ENCODE measurements at places on chromosomes 7 and 10.

GRCh38 chr10:112160834-112161233 lies 22.7 kb downstream of the GPAM start:
- DNase-seq: no peak

DNA sequence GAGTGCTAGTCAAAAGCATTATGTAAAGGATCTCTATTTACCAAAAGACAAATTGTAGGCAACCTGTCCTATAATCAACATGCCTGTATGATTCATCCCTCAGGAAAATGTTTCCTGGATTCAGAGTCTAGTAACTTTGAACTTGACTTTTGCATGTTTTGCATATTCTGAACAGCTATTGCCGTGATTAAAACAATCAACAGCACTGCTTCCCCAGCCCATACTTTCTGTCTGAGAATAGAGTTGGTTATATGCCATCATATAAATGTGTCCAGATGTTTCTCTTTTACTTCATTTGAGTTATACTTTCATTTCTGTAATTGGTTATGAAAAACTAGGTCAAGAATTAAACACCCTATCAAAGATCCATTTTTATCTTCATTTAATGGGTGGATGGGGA lies 83.5 kb downstream of the ZMYND11 start:
- DNase-seq: no peak

GRCh38 chr7:115058726-115059125 lies 136.8 kb downstream of the MDFIC start:
- no peak for DNase-seq

GRCh38 chr10:124447751-124448466 lies 1.9 kb downstream of the NKX1-2 start:
- DNase-seq: no peak

- no peak for DNase-seq
Observed at GRCh38 chr7:125467996-125468854, 538.6 kb upstream of the POT1 start.

DNA sequence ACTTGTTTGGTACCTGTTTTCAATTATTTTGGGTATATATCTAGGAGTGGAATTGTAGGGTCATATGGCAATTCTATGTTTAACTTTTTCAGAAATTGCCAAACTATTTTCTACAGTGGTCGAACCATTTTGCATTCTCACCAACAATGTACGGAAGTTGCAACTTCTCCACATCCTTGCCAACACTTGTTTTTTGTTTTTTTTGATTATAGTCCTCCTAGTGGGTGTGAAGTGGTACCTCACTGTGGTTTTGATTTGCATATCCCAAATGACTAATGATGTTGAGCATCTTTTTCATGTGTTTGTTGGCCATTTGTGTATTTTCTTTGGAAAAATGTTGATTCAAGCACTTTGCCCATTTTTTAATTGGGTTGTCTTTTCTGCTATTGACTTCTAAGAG lies 122.1 kb downstream of the RPS24 start:
- DNase-seq: no peak

- DNase-seq: no peak
Observed at GRCh38 chr7:44733708-44734481, 14.8 kb upstream of the ZMIZ2 start.

DNA sequence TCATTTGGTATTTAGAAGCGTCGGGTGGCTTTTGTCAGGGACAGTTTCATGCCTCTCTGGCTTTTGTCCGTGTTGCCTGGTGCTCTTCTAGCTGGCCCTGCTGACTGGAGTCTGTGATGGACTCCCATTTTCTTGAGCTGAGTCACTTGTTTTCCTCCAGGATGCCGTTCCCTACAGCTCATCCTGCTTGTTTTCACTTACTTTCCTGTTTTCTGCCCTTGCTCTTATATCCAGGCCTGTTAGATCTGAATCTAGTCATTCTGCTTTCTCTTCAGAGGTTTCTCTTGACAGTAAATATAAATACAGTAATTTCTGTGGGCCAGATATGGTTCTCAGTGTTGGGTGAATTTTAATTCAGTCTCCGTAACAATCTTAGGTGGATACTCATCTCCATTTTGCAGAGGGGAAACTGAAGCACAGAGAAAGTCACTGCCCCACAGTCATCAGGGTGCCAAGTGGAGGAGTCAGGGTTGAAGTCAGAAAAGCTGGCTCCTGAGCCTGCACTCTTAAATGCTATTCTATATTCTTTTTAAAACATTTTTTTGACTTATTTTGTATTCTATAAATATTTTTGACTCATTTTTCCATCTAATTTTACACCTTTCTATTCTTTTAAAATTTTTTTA lies 85.4 kb downstream of the CCNY start:
- no peak for DNase-seq

- no peak for DNase-seq
Observed at GRCh38 chr10:48496831-48497779, 107.8 kb downstream of the ARHGAP22 start.

DNA sequence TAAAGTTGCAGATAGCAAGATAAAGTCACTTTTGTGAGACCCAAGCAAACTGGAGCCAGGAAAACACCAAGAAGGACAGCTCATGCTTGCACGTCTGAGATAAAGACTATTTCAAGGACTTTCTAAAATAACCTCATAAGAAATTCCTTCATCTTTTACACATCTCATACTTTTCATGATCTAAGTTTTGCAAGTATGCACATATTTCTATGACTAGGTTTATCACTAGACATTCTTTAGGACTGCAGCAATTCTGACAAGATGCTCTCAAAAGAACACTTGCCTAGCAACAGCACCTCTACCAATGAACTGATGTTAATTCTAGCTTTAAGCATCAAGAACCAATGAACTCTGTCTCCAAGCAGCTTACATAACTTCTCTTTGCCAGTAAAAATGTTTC lies 457.6 kb downstream of the SEMA3D start:
- no peak for DNase-seq

- no peak for DNase-seq
Observed at GRCh38 chr7:148684289-148684830, 14.3 kb upstream of the CUL1 start.

DNA sequence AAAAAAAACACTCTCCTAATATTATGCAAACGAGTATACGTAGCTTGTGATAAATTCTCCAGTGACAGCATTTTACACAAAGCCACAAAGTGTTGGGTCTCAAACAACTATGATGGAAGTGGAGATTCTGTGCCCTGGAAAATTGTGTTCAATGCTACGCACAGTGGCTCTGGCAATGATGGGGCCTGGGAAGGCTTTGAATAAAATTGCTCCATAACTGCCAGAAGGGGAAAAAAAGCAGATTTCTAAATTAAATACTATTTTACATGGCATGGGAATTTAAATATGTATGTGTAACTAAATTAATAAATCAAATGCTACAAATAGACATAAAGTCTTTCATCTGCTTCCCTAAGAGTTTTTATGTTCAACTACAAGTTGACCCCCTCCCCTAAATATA lies 306.7 kb downstream of the GRID1 start:
- DNase-seq: no peak

DNA sequence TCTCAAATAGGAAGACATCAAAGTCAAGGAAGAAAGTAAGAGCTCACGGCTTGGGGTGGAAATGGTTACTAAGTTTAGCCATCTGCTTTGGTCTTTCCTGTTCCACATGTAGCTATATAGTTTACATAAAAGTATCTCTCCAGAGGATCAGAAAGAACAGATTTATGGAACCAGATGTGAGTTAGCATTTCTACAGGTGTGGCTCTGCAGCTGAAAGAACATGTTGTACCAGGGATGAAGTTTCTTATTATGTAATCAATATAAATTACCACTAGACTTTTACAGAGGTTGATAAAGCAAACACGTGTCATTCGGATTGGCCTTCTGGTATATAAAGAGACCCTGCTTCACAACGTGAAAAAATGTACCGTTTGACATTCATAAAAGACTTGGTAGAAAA lies 19.9 kb downstream of the CALD1 start:
- no peak for DNase-seq

- DNase-seq: no peak
Observed at GRCh38 chr7:88693131-88693530, 66.4 kb upstream of the ZNF804B start.

DNA sequence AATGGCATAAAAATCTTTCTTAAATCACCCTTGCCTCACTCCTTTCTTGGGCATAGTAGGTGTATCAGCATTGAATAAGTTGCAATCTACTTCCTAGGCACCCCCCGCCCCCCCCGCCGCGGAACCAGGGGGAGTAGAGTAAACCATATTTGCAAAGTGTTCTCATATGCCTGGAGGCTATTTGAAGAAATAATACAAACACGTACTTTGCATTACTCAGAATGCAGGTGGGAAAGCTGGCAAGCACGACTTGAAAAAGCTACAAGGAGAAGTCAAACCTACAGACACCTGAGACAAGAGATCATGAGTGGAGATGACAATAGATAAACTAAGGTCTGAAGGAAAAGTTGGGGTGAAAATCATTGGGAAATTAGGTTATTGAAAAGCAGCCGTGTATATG lies 65.6 kb downstream of the POM121L12 start:
- DNase-seq: no peak

DNA sequence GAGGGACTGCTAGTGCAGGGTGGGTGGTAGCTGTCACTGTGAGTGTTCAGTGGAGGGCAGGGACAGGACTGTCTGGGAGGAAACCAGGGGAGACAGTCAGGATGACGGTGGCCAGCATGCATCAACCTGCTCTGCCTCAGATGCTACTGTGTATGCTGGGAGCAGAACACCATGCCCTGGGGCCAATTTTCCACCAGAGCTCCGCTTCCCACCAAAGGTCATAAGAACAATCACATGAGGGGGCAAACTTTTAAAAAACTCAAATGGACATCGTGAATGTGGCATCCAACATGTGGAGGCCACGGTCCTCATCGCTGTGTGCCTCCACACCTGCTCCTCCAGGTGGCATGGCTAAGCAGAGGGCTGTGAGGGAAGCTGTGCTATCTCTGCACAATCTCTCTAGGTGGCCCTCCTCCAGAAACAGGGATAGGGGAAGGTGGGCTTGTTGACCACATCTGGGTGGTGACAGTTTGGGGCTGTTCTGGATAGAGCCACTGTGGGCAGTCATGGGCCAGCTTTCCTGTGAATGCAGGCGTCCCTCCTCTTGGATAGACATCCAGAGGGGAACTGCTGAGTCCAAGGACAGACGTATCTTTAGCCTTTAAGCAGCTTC lies 411.0 kb downstream of the PTPRN2 start:
- no peak for DNase-seq

GRCh38 chr7:131525820-131526219 lies 30.6 kb downstream of the PODXL start:
- DNase-seq: no peak

DNA sequence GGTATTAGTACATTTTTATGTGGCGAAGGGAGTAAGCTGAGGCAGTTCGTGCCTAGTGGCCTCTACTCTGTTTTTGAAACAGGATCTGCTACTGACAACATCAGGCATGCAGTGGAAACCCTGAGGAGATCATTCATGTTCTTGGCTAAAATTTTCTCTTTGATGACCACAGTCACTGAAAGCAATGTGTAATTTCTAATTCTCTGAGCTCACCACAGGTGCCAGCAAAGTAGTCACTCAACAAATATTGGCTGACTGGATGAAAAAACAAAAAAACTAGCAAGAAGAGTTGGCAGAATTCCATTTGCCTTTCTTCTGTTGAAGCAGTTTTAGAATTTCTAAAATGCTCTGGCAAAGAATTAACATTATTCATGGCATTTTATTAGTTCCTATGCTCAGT lies 176.5 kb upstream of the KCTD7 start:
- no peak for DNase-seq

DNA sequence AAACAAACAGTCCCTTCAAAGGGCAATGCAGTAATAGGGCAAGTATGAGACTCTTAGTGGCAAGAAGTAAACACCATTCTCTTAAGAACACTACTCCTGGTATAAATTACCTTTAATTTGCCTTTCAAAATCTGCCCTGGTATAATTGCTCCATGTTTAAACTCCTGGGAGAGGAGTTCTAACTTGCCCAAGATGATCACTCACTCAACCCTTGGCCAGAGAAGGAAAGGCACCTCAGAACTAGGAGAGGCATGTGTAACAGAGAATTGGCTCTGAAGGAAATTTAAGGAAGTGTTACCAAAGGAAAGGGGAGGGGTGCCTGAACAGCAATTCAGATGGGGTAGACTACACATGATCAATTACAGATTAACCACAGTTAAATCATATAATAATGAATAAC lies 1173.6 kb upstream of the SORCS1 start:
- no peak for DNase-seq

DNA sequence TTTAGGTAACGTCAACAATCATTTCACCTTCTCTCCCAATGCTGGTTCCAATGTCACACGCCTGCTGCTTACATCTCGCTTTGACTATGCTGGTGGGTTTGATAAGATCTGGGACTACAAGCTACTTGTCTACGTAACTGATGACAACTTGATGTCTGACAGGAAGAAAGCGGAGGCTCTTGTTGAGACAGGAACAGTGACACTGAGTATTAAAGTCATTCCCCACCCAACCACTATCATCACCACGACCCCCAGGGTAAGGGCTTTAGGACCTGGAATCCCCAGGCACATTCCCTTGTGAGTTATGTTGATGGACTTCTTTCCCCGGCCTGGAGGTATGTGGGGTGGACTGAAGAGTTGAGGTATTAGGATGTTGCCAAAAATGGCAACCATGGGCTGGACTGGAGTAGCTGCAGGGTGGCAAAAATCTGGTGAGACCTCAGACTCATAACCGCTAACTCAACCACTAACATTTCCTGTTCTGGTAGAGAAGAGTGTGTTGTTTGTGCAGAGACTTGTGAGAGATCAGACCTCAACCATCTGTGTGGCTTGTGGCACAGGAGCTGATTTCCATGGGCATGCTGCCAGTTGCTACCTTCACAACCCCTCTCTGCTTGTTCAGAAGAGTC lies 59.2 kb downstream of the CDHR3 start:
- no peak for DNase-seq

GRCh38 chr7:139643951-139644585 lies 120.6 kb downstream of the CLEC2L start:
- DNase-seq: no peak

DNA sequence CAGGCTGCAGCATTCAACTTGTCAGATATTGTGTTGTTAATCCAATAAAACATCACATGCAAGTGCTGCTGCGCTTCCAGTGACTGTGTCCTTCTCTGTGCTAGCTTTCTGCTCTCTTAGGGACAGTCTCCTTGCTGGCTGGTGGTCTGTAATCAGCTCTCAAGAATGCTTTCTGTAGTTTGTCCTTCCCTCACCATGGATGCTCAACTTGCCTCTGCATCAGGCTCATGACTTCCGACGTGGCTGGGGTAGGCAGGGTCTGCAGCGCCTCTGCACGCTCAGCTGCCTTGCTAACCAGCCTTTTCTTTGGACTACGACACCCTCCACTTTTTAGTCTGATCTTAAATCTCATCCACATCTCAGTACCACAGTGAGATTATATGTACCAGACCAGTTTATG lies 58.3 kb downstream of the MMRN2 start:
- DNase-seq: no peak

DNA sequence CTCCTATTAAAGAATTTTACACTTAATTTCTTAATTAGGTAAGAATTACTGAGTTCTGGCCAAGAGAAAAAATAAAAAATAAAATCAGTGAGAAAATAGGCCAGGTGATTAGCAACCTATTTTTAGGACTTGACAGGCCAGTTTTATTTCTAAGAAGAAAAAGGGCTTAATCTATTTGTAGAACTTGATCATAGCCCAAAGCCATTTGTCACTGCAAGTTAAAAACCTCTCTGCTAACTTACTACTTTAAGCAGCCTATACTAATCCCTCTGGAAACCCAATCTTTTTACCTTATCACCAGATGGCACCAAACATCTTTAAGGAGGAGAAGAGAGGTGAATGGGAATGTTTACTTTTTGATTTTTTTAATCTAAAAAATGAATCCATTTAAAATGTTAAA lies 222.1 kb upstream of the RHOBTB1 start:
- no peak for DNase-seq

- DNase-seq: no peak
Observed at GRCh38 chr10:14456870-14457266, 126.1 kb upstream of the FRMD4A start.
